ENCODE measurements at places on chromosomes 4 and X. TPM values are rescaled to one million over a fixed set of nuclear protein-coding genes. Genes with fewer than 3 reads are reported as not detected.

CENPVL2 gene
- not detected for total RNA-seq

GABRQ gene
- total RNA-seq: not detected

GRCh38 chrX:41337140-41337539 is 3.2 kb downstream of the DDX3X start:
- DNase-seq: no peak

DNA sequence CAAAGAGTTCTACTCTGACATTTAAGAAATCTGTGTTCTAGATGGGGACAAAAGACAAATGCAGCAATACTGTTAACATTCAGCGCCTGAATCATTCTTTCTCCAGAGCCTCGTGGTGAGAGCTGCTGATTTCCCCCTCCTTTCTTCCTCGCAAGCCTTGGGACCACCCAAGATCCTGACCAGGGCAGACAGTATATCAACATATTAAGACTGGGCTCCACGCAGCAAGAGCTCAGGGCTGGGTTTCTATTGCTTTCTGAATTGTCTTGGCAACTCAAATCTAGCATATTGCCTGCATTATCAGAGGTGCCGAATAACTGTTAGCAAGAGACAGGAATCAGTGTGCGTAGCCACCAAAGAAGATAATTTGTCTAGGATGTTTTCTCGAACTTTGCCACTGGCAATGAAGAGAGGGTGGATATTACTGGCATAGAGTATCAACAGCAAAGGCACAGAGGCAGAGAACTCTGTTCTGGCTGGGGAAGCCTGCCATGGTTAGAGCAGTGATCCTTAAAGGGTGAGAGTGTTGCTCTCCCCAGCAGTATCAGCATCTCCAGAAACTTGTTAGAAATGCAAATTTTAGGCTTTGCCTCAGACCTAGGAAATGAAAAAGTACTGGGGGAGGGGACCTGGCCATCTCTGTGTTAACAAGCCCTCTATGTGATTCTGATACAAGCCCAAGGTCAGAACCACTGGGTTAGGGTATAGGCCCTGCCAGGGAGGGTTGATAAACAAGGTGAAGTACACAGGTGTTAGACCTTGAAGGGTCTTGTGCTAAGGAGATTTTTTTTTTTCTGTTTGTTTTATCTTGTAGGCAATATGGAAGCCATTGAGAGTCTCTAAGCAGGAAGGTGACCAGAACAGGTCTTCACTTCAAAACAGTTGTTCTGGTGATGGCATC is 46.2 kb upstream of the MID1IP1 start:
- no peak for DNase-seq

FAAH2 gene
- total RNA-seq: 16.2 TPM

FAM9C gene
- total RNA-seq: not detected

DNA sequence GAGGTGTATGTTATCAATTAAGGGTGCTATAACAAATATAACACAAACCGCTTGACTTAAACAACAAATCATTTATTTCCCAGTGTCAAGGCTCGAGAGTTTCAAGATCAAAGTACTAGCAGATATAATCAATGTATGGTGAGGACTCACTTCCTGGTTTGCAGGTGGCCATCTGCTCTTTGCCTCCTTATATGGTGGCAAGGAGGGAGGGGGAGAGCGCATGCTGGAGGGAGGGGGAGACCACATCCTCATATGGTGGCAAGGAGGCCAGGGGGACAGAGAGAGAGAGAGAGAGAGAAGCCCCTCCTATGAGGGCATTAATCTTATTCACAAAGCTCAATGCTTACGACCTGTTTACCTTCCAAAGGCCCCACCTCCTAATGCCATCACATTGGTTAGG is 372.3 kb upstream of the SPOCK3 start:
- DNase-seq: no peak

NLRP2B gene
- not detected for total RNA-seq

DNA sequence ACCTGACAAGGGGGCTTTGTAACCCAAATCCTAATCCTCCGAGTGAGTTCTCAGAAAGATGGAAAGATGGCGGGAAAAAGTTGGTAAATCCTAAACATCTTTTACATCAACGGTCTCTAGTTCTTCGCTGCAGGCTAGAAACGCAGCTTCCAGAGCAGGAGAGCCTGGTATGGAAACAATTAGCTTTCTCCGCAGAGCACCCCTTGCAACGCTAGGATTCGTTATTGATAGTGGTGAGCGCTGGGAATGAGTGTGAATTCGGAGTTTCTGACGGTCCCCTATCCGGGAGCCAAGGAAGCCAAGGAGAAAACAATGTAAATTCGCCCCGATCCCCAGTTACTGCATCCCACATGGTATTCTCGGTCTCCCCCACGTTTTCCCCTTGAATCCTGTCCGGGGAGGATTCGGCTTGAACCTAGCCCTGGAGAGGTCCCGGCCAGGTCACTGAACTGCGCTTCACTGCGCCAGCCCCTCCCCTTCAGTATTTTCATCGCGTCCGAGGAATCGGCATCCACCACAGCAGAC is 4.7 kb upstream of the NEUROG2 start:
- no peak for DNase-seq

DNA sequence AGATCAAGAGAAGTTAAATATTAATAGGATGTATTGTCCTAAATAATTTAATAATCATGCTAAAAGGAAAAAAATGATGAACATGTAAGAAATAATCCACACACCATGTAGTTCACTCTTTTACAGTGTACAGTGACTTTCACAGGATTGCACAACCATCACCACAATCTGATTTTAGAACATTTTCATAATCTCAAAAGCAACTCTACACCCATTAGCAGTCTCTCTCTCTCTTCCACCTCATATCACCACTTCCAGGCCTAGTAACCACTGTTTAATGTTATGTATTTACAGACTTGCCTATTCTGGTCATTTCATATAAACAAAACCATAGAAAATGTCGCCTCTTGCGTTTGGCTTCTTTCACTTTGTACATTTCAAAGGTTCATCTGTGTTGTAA is 153.4 kb downstream of the FSTL5 start:
- DNase-seq: no peak

GRCh38 chr4:48738856-48739255 is 41.2 kb downstream of the FRYL start:
- DNase-seq: no peak

GPRIN3 gene
- total RNA-seq: 10.8 TPM

SPANXN1 gene
- not detected for total RNA-seq

BEX5 gene
- total RNA-seq: not detected

GRCh38 chrX:55489314-55490009 is at the start of gene USP51:
TSS of gene USP51 (minus strand) at chrX:55489848. CDS start at chrX:55488939, 909 bp downstream.
- DNase-seq: peak; percentile 34

- no peak for DNase-seq
Measured at GRCh38 chr4:7798178-7798995, 141.3 kb downstream of the AFAP1 start.

MAGEC1 gene
- total RNA-seq: not detected

- no peak for DNase-seq
Measured at GRCh38 chr4:158884280-158884679, 115.5 kb downstream of the FNIP2 start.

DNA sequence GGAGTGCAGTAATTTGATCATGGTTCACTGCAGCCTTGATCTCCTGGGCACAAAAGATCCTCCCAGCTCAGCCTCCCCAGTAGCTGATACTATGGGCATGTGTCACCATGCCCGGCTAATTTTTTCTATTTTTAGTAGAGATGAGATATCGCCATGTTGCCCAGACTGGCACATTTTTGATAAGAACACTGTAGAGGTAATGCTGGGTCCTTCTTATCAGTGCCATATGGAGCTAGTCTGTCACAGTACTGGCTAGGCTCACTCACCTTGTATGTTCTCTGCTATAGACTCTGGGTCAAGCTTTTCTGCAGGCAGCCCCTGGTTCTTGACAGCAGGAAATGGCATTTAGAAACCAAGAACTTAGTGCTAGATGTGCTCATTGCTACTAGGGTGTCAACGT is 53.9 kb downstream of the BCOR start:
- no peak for DNase-seq

DNA sequence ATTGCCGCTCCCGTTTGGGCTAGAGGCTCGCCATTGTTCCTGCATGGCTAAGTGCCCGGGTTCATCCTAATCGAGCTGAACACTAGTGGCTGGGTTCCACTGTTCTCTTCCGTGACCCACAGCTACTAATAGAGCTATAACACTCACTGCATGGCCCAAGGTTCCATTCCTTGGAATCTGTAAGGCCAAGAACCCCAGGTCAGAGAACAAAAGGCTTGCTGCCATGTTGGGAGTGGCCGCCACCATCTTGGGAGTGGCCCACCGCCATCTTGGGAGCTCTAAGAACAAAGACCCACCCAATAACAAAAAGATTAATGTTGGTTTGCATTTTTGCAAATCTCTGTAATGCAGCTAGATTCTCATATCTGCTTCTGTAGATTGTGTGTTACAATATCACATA is 299.0 kb downstream of the DCHS2 start:
- no peak for DNase-seq

DNA sequence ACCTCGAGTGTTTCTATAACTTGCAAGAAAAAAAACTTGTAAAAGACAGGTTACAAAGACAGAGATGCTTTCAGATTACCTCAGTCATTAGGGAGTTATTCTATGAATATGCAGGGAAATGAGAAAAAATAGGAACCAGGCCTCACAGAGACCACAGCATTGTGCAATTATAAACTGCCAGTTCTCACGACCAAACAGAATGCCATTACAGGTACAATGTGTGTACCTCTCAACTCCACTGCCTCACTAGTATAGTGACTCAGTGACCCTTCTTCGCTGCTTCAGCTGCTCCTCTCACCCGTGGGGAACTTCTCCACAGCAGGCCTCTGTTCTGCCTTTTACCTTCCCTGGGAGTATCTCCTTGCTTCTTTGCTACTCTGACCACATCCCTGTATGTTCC is 2.3 kb upstream of the HTATSF1 start:
- DNase-seq: no peak

FREM3 gene
- not detected for total RNA-seq

XAGE1A gene
- not detected for total RNA-seq

GRCh38 chr4:42150653-42151567 is 1.5 kb downstream of the BEND4 start:
- peak; percentile 9 for DNase-seq

DDX53 gene
- not detected for total RNA-seq

DNA sequence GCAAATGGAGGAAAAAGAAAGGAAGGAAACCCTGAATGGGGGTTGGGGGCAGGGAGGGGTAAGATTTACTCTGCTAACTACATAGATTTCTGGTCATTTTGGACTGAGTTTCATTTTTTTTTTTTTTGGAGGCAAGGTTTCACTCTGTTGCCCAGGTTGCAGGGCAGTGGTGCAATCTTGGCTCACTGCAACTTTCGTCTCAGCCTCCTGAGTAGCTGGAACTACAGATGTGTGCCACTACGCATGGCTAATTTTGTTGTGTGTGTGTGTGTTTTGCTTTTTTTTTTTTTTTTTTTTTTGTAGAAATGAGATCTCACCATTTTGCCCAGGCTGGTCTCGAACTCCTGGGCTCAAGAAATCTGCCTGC is 223.5 kb downstream of the APBB2 start:
- DNase-seq: no peak

TBX22 gene
- total RNA-seq: not detected

DNA sequence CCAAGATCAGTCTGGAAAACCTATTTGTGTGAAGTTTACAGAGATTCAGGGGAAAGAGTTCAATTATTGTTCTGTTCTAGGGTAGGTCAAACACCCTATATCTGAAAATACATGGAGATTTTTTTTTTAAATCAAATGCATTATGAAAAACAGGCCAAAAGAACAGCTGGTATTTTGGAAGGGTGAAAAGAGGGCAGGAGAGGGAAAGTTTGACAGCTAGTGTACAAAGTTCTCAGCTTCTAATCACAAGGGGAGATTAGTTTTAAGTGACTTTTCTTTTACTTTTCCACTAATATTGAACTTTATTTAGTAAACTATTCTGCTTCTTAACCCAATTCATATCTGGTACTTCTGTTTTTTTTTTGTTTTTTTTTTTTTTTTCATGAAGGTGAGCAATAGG is 66.2 kb upstream of the GRID2 start:
- DNase-seq: no peak

- no peak for DNase-seq
Measured at GRCh38 chr4:102665527-102665926, 95.2 kb downstream of the MANBA start.

GRCh38 chr4:24701683-24702082 is 93.7 kb upstream of the SOD3 start:
- no peak for DNase-seq

TRPC5OS gene
- not detected for total RNA-seq

- no peak for DNase-seq
Measured at GRCh38 chrX:140229191-140229590, 263.9 kb upstream of the CXorf66 start.

FGB gene
- total RNA-seq: not detected

DNA sequence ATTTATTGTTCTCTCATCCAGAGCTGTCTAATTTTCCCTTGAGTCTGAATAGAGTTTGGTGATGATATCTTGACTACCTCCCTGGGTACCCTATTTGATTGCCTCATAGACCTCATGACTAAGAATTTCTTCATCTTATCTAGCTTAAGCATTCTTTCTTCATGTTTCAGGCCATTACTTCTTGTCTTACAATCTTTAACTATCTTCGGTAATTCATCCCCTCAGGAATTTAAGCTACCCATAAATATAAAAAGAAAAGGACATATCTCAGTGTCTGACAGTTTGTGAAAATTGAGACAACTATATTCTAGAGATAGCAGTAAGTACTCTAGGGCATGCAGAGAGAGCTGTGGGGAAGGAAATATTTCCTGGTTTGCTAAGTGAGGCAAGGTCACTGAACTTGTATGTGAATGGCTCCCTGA is 466.1 kb upstream of the GRID2 start:
- no peak for DNase-seq

DNA sequence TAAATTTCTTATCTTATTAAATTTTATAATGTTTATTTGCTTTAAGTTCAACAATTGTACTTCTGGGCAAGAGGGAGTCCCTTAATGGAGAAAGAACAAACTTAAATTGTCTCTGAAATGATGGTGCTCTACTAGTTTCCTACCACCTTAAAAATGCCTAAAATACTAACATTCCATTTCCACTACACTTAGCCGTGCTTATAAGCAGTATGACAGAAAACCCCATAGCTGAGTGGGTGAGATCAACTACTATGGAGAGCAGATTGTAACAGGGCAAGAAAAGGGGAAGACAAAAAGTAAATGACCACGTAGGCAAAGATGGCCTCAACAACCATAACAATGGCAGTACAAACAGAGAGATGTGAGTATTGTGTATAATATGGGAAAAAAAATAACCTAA is 35.0 kb downstream of the RFC1 start:
- no peak for DNase-seq

DNA sequence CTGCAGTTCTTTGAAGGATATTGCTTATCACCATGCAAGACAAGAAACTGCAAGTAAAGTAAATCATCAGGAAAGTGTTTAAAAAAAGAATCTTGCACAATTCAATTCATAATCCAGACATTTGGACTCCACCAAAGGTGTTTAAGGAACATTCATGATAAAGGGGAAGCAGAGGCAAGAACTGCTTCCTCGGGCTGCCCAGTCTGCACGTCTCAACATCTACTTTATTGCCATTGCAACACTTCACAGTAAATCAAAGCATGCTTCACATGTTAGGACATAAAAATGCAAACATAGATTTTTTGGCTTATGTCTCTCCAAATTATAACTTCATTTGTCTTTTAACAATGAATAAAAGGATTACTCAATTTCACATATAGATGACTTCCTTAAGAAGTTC is 42.5 kb downstream of the MID1 start:
- no peak for DNase-seq

EVC2 gene
- 2.3 TPM for total RNA-seq

FAM184B gene
- 0.75 TPM for total RNA-seq

Measured in transverse colon (tissue), 4 donors.